RPMI7951 (cell line): ENCODE measurements at places on chromosomes 4 and X. TPM values are rescaled to one million over a fixed set of nuclear protein-coding genes. Genes with fewer than 3 reads are reported as not detected.

Gene NXF3
- total RNA-seq = 0.10 and 0.24 TPM in 2 replicates

Gene TMPRSS11F
- 0.10 TPM in 1 of 2 replicates, not detected in the other for total RNA-seq

Gene KIT
- 0.20 and 0.48 TPM in 2 replicates for total RNA-seq

Gene PDS5A
- 41.4 and 47.7 TPM in 2 replicates for total RNA-seq

Gene GPRASP3
- 1.2 and 1.3 TPM in 2 replicates for total RNA-seq

Gene NLGN3
- total RNA-seq = under 0.01 and 0.10 TPM in 2 replicates

Gene TKTL2
- not detected in 2 replicates for total RNA-seq

Gene RENBP
- 1.7 and 1.9 TPM in 2 replicates for total RNA-seq

Gene PALLD
- 40.0 and 44.5 TPM in 2 replicates for total RNA-seq

Gene LETM1
- total RNA-seq = 14.9 and 23.2 TPM in 2 replicates

Gene CD40LG
- not detected in 2 replicates for total RNA-seq

Gene ABCG2
- total RNA-seq = 2.3 and 3.3 TPM in 2 replicates

Gene SRPX2
- total RNA-seq = 7.7 and 11.0 TPM in 2 replicates

Gene RTL3
- total RNA-seq = 1.4 and 1.5 TPM in 2 replicates

Gene SHOX
- not detected in 2 replicates for total RNA-seq

Gene SETD7
- total RNA-seq = 23.3 and 23.8 TPM in 2 replicates

Gene NUDT11
- 10.0 and 10.2 TPM in 2 replicates for total RNA-seq

Gene NKX3-2
- 0.96 and 0.98 TPM in 2 replicates for total RNA-seq

Gene KLB
- not detected in 2 replicates for total RNA-seq

Gene PPM1K
- total RNA-seq = 7.1 and 8.7 TPM in 2 replicates

Gene TLR3
- total RNA-seq = 4.9 and 7.0 TPM in 2 replicates

Gene DHRSX
- 14.4 and 16.9 TPM in 2 replicates for total RNA-seq

Gene KCTD8
- total RNA-seq = not detected in 2 replicates

Gene SAGE1
- total RNA-seq = under 0.01 and 0.10 TPM in 2 replicates

Gene XPNPEP2
- total RNA-seq = not detected in 2 replicates

Gene SYAP1
- 26.7 and 28.1 TPM in 2 replicates for total RNA-seq

Gene CSAG3
- 2.2 and 8.7 TPM in 2 replicates for total RNA-seq

Gene MAGEC2
- total RNA-seq = 170 and 184 TPM in 2 replicates

Gene SLC6A14
- total RNA-seq = not detected in 2 replicates

Gene ZMYM3
- total RNA-seq = 19.7 and 23.2 TPM in 2 replicates

Gene WNK3
- 1.8 TPM in 2 replicates for total RNA-seq

Gene APEX2
- 22.5 and 29.3 TPM in 2 replicates for total RNA-seq
